ENCODE measurements at places on chromosomes 7 and 10.

DNA sequence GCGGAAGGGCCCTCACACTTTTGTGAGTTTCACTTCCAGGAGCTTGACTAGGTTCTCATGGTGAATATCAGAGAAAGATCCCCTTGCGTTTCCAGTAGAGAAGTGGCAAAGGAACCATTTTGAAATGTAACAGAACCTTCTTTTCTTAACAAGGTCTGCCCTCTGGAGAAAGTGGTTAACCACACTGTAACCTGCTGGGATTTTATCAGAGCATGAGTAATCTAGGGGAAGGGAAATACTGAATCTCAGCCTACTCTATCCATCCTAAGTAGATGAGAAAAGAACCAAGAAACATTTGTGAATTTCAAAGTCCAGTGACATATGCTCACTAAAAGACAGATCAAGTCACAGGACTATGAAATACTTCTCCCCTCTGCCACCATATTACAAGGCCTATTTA lies 235.5 kb downstream of the ZEB1 start:
- no peak for DNase-seq

DNA sequence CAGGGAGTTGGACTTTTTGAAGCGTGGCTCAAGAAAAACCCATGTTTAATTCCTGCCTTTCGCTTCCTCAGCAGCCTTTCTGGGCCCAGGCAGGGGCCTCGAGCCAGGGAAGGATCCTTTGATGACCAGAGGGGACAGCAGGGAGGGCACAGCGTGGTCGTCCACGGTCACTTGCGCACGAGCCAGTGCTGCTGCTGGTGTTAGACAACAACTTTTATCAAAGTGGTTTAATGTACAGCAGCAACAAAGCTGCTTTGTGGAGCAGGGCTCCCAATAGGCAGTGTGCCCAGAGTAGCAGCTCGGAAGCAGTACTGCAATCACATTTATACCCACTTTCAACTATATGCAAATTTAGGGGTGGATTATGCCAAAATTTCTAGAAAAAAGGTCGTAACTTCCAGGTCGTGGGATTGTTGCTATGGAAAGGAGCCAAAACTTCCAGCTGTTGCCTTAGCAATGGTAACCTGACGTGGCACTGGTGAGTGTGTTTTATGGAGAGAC lies 6.1 kb downstream of the GIMAP1 start:
- no peak for DNase-seq

- DNase-seq = peak; percentile 34
These were observed 1.3 kb downstream of the BHLHA15 start for GRCh38 chr7:98212532-98213041.

GRCh38 chr10:85609509-85609908 lies 757.1 kb downstream of the GRID1 start:
- no peak for DNase-seq

DNA sequence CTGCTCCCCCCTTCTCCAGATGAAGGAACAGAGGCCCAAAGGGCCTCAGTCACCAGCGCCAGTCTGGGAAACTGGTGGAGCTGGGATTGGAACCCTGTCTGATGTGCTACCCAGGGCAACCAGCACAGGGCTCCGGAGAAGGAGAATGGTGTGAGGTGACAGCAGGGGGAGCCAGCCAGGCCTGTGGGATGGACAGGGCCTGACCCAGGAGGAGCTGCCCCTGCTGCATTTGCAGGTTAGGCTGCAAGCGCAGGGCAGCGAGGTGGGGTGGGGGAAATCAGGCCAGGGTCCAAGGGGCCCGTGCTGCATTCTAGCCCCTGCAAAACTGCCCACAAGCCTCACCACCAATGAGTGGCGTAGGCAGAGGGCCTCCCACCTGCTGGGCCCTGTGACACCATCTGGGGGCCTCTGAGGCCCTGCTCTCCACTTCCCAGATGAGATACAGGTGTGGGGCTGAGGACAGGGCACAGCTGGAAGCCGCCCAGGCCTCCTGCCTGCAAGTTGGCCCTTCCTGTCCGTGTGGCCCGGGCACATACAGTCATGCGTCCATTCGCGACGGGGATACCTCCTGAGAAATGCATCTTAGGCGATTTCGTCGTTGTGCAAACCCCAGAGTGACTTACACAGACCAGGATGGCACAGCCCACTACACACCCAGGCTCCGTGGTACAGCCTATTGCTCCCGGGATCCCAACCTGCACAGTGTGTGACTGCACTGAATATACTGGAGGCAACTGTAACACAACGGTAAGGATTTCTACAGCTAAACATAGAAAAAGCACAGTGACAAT lies 45.3 kb downstream of the RASGEF1A start:
- no peak for DNase-seq

- DNase-seq = no peak
These were observed 1.3 kb upstream of the EEF1AKMT2 start for GRCh38 chr10:124792998-124793352.
